ENCODE measurements at places on chromosomes 1 and 21.
A peak's percentile ranks its signal among the peaks of the same experiment; 100 is the strongest.

DNA sequence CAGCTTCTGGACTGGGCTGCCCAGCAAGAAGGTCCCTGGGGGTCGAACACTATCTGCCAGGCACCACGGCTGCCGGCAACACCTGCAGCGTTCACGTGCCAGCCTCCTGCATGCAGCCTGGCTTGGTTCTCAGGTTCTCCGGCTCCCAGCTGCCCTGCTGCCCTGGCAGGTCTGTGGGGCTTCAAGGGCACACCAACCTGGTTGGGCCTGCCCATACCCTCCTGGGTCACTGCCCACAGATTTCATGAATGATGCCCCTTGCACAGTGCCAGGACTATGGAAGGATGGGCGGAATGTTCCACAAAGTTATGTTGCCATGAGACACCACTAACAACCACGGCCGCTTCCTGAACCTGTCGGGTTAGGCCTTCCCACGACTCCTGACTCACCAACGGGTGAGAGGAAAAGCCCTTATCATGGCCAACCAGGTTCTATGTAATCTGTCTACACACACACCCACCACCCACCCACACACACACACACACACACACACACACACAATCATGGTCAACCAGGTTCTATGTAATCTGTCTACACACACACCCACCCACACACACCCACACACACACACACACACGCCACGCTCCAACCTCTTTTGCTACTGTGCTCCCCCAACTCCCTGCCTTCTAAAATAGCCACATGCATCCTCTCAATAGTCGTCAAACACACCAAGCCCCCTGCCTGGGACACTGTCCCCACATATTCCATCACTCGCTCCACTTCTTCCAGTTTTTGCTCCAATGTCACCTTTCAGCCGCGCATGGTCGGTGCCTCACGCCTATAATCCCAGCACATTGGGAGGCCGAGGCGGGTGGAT, 32.2 kb downstream of the HSPG2 start:
- DNase-seq = peak; percentile 91

DNA sequence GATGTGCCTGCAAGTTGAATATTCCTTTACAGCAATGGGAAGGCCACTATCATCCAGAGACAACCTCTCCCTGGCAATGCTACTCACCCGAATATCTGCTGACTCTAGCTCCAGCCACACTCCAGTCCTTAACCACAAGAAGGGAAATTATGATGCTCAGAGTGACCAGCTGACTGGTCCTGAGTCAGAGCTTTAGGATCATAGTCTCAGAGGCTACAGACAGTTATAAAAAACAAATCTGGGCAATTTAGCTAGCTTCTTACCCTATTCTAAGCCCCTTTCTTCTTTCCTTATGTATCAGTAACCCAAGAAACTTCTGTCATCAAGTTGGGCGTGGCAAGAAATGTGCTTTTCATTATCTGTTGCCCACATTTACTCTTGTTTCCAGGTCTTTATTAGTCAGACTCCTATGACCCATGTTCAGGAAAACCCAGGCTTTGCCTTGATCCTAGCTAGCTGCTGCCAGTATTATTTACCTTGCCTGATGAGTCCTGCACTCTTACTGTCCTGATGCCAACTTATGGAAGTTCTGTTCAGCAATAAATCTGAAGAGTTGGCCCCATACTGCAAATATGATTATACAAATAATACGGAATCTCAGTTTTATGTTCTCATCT, 207.0 kb downstream of the TTLL7 start:
- no peak for DNase-seq

GRCh38 chr1:62516600-62516999, 79.8 kb downstream of the USP1 start:
- no peak for DNase-seq

- no peak for DNase-seq
Observed at GRCh38 chr1:157455318-157455717, 97.0 kb downstream of the FCRL5 start.

GRCh38 chr1:177849130-177849529, 120.7 kb downstream of the SEC16B start:
- DNase-seq = no peak

DNA sequence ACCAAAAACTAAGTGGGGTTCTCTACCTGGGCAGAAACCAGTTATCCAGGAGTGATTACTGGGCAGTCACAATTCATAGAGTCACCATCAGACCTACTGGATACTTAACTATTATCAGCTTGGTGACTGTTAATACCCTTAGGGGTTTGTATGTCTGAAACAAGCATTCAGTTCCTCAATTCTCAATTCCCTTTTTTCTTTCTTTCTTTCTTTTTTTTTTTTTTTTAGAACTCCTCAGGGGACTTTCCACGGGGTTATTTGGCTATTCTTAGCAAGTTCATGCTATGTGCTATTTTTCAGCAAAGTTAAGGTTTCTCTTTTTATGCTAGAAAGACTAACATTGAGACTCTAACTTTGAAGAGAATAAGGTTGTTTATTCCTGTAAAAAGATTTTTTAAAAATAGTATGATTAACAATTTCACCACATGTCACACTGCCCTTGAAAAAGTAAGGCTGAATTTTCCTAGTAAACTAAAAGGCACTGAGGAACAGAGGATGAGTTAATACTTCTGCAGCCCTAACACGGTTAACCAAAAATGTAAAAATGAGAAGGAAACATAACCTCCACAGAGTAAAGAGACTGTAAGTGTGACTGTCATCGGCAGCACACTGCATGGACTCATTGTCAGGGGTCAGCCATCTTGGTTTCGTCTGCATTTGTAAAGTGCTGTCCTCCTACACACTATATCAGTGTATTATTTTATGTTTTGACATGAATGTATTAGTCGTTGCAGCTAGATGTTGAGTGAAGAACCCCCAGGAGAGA, 310.2 kb downstream of the NTNG1 start:
- DNase-seq = no peak

DNA sequence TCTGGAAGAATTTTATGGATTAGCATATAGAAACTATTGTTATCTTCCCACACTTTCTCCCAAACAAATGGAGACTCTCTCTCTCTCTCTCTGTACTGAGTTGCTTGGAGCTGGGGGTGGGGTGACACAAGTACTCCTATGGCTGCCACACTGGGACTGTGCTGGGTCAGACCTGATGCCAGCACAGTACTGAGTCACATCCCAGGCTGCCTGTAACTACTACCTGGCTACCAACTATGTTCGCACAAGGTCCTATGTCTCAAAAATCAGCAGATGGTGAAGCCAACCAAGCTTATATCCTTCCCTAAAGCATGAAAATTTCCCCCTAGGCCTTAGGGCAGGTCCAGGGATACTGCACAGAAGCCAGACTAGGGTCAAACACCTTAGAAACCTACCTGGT, 66.6 kb downstream of the FAF1 start:
- no peak for DNase-seq

- DNase-seq = no peak
Observed at GRCh38 chr21:28604946-28605537, 387.6 kb downstream of the LTN1 start.

- peak; percentile 65 for DNase-seq
Observed at GRCh38 chr21:42106425-42106824, 35.3 kb downstream of the UMODL1 start.

DNA sequence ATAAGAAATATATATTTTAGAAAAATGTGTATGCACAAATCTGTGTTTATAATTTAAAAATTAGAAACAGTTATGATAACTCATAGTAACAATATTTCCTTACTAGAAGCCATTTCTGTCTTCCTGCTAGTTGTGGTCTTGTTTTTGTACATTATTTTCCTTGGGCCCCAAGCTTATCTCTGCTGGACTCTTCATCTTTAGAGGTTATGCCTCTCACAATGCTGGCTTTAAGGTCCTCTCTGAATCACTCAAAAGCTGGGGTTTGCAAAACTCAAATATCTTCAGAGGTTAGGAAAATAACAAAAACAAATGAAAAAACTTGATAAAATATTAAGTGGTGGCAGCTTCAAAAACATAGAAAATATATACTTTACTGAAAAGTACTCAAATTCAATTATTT, 133.8 kb downstream of the PTPRC start:
- DNase-seq = no peak

GRCh38 chr1:152458384-152459185, 44.5 kb upstream of the CRNN start:
- DNase-seq = peak; percentile 91

DNA sequence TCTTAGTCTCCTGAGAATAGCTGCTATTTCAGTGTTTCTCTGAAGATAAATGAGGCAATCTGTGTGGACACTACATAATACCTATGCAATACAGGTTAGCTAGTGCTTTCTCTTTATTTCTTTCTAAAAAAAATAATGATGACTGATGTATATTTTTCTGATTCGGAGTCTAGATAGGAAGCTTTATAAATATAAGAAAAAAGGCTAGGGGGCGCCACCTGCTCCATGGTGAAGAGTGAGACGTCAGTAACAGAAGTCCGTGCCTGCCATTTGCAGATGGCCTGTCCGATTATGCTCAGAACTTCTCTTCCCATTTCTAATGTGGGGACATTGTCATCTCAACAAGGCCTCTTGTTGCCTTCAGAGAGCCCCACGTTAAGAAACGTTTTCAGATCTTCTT, 26.4 kb downstream of the QSOX1 start:
- DNase-seq = no peak

- no peak for DNase-seq
Observed at GRCh38 chr1:100229681-100230443, 19.8 kb downstream of the DBT start.

DNA sequence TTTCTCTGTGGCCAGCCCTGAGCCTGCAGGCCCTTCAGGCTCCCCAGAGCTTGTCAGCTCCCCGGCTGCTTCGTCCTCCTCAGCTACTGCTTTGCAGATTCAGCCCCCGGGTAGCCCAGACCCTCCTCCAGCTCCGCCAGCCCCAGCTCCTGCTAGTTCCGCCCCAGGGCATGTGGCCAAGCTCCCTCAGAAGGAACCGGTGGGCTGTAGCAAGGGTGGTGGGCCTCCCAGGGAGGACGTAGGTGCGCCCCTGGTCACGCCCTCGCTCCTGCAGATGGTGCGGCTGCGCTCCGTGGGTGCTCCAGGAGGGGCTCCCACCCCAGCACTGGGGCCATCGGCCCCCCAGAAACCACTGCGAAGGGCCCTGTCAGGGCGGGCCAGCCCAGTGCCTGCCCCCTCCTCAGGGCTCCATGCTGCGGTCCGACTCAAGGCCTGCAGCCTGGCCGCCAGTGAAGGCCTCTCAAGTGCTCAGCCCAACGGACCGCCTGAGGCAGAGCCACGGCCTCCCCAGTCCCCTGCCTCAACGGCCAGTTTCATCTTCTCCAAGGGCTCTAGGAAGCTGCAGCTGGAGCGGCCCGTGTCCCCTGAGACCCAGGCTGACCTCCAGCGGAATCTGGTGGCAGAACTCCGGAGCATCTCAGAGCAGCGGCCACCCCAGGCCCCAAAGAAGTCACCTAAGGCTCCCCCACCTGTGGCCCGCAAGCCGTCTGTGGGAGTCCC, 45.4 kb downstream of the YARS1 start:
- no peak for DNase-seq

DNA sequence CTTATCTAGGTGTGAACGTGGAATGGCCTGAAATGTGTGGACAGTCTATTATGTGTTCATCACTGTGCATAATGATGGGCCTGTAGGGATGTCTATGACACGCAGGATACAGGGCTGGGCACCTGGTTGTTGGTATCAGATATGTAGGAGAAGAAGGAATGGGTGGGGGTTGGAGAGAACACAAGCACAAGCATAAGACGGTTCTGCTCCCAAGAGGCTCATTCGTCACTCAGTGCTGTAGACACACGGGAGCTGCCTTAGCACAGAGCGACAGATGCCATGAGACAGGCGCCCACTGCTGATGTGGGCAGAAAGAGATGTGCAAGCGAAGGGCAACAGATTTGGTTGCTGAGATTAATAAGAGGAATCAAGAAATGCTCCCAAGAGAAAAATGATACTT, 256.2 kb downstream of the DISC1 start:
- no peak for DNase-seq
